ENCODE measurements at places on chromosomes 11 and 22. TPM values are rescaled to one million over a fixed set of nuclear protein-coding genes. Genes with fewer than 3 reads are reported as not detected.

DNA sequence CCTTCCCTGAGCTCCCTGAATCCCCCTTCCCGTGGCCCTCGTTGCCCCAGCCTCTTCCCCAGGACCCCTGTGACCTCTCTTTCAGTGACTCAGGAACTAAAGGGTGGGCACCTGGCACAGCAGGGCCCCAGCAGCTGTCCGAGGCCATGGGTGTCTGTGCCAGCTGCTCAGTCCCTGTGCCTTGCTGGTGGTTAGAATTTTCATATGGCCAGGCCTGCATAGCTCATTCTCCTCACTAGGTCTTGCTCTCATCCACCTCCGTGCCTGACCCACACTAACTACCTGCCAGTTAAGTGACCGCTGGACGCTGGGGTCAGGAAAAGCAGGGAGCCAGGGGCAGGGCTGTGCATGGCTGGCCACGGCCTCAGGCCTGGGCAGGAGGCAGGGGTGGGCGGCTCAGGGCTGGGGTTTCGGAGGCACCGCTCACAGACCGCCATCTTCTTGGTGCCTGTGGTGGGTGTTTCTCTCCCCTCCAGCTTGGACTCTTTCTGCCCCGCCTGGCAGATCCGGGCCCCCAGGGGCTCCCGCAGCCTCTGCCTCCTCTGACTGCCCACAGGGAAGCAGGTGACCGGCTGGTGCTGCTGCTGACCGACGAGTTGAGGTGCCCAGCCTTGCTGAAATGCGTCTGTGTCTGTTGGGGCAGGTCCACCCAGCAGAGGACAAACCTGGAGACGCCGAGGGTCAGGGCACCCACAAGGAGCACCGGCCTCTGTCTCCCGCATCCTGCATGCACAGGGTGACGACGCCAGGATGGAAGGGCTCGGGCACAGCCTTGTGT, 20.3 kb downstream of the MRGPRD start:
- DNase-seq = no peak

Gene SYCE3
- not detected for total RNA-seq

GRCh38 chr11:35039076-35039475, 99.9 kb upstream of the CD44 start:
- DNase-seq = no peak

Gene KIF18A
- 17.8 TPM for total RNA-seq

Gene STIP1
- 42.7 TPM for total RNA-seq

Gene HOATZ
- total RNA-seq = not detected

- DNase-seq = no peak
These were observed 68.0 kb downstream of the PGR start for GRCh38 chr11:101061606-101062005.

GRCh38 chr22:49261616-49262015, 566.1 kb downstream of the BRD1 start:
- DNase-seq = no peak

Gene SHANK2
- total RNA-seq = 6.2 TPM

- DNase-seq = no peak
These were observed 8.6 kb upstream of the MMP8 start for GRCh38 chr11:102733232-102733875.

GRCh38 chr11:111697933-111698371, 68.2 kb downstream of the PPP2R1B start:
- DNase-seq = no peak

GRCh38 chr11:120928627-120929026, 95.3 kb upstream of the TBCEL start:
- DNase-seq = no peak

- DNase-seq = no peak
These were observed 107.6 kb upstream of the CD82 start for GRCh38 chr11:44457862-44458261.

DNA sequence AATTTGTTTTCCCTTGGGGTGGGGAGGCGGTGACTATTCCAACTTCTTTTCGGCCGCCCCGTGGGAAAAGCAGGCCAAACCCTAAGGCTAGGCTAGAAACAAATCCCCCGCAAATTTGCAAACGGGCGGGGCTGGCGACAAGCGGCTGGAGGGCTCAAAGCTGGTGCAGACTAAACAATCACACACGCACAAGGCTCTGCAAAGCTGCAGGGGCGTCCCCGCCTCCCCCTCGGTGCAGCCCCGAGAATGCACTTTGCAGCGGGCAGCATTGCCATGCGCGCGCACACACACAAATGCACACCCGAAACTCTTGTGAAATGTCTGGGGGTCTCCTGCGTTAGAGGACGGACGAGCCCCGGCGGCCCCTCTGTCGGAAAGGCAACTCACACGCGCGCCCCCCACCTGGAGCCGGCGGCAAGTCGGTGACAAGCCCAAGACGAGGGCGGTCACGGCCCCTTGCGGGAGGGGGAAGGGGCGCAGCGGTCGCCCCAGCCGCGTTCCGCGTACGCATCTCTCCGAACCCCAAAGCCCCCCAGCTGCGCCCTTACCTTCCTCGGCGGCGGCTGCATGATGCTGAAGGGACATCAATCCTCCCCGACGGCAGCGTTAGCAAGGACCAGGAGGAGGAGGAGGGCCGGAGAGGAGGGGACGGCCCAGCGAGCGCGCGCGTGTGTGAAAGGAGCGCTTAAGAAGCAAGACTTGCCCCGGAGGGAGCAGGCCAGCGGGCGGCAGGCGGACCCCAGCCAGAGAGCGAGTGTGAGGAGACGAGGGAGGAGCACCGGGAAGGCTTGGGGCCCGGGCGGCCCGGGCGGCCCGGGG, 600 bp downstream of the FCHSD2 start:
- DNase-seq = peak; percentile 54

DNA sequence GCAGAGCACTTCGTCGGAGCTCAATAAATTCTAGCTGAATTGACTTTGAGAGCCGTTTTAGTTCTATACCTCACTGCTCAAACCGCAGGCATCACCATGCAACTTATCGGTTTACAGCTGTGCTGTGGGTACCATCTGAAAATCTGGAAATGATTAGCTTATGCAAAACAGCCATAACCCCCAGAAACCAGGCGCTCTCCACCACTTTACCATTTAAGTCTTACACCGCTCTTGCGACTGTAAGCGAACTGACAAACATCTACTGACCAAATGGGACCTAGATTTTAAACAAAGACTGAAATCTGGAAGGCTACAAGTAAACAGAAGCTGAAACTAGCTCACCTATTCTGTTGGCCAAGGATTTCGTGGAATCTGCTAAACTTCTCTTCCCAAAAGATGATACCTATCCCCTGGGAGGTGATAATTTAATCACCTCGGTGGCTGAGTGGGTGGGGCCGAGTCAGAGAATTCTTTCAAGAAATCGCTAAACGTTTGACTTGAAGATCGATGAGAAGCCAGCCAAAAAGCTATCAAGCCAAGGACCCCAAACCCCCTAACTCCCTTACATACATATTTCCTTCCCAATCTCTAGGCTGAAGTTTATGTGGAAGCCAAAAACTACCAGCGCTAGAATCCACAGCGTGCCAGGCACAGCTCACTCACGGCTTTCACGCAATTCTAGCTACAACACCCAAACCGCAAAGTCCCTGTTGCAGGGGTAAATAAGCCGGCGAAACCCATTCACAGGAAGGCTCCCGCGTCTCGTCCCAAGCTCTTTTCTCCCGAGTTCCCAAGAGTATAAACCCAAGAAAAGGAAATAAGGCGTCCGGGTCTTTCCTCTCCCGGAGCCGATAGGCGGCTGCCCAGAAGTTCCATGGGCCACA, 644 bp downstream of the SPTY2D1 start:
- no peak for DNase-seq

GRCh38 chr11:131275580-131275979, 94.8 kb upstream of the NTM start:
- DNase-seq = no peak

- no peak for DNase-seq
These were observed 96.3 kb downstream of the KCNQ1 start for GRCh38 chr11:2540992-2541680.

DNA sequence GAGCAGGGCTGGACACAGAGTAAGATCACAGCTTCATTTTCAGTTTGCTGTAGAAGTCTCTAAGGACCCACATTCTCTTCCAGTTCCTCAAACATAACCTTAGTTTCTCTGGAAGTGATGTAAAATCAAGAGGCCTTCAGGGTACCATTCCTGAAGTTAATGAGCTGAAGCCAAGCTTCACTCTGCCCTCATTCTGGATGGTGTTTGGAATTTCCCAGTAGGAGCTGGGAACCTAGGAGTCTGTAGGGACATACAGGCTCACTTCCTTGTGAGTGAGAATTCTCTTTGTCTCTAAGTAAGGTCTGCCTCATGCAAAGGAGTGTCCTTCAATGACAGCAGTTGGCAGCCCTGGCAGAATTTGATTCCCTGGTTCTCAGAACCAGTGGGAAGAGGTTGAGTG, 142.4 kb upstream of the NARS2 start:
- DNase-seq = no peak

DNA sequence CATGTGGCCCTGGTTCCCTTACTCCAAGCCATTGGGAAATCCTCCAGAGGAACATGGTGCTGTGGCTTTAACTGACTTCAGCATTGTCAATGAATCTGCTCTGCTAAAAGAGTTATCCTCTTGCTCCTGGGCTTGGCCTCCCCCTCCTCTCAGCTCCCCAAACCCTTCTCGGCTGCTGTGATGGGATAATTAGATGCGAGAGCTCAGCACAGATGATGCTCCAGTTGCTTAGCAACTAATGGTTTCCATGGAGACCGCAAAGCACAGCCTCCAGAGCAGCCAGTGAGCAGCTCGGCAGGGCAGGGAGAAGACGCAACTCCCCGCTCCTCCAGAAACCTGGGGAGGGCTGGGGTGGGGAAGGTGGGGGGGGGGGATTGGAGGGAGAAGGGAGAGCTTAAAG, 2.8 kb upstream of the UPK2 start:
- DNase-seq = peak; percentile 51

DNA sequence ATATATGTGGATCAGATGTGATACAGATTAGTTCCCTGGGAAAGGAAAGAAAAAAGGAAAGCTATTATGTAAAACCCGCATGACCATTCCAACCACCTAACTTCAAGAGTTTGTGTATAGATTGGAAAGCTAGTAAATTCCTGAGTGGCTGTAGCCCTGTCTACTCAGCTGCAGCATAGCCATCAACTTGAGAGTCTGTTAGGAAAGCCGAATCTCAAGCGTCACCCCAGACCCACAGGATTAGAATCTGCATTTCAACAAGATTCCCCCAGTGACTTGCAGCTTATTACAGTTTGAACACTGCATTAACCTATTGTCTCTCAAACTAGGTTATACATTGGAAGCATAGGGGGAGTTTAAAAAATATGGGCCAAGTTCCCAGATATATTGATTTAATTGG, 921.7 kb downstream of the LRRC4C start:
- no peak for DNase-seq

Gene CHRDL2
- 0.69 TPM for total RNA-seq

- DNase-seq = no peak
These were observed 5.1 kb upstream of the ETS1 start for GRCh38 chr11:128592454-128592853.

- DNase-seq = no peak
These were observed 10.1 kb downstream of the MCM5 start for GRCh38 chr22:35409783-35410662.

DNA sequence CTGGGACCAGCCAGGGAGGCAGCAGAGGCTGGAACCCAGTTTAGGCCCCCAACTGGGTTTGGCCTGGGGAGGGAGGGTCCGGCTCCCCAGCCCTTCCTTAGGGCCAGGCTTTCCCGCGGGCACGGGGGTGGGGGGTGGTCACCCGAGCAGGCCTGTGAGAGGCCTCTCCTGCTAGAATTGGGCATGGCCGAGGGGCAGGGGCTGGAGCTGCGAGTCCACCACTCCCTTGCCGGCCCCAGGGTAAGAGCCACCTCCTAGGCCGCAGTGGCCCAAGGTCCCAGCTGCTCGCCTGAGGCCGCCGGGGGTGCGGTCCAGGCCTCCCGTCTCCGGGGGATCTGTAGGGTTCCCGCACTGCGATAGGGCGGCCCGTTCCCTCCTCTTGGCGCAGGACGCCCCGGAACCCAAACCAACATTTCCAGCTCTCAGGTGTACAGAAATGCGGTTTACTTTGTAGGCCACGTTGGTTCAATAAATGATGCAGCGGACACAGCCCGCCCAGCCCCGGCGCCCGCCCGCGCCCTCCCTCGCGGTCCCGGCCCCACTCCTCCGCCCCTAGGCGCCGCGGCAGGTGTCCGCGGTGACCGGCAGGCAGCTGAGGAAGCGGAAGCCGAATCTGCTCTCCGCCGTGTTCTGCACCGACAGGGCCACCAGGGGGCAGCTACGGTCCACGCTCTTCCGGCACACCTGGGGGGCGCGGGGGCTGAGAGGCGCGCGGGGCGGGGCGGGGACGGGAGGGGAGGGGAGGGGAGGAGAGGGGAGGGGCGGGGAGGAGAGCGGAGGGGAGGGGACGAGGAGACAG, 5.9 kb downstream of the LMNTD2 start:
- DNase-seq = no peak

- no peak for DNase-seq
These were observed 123.5 kb downstream of the DBX1 start for GRCh38 chr11:20036626-20037335.

- DNase-seq = no peak
These were observed 31.0 kb downstream of the FSHB start for GRCh38 chr11:30261821-30262220.

Gene SHISA8
- total RNA-seq = not detected

GRCh38 chr11:74749965-74750296, 1.3 kb downstream of the RNF169 start:
- DNase-seq = no peak

Gene ACTN3
- not detected for total RNA-seq

Gene KCNQ1
- total RNA-seq = 6.3 TPM

DNA sequence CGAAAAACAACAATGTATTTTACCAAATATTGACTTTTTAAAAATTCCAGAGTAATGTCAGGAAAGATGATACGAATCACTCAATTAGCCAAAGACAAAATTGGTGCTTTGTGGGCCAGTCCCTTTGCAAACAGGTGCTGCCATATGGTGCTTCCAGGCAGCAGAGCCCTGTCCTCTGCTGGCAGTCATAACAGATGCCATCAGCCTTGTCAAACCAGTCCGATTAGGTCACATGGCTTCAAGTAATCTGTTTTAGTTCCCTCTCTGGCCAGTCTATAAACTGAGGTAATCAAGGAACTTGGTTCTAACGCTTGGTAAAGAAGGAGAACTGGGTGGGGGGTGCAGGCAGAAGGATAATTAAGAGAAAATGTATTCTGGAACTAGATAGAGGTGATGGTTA, 49.1 kb upstream of the CAPRIN1 start:
- no peak for DNase-seq

DNA sequence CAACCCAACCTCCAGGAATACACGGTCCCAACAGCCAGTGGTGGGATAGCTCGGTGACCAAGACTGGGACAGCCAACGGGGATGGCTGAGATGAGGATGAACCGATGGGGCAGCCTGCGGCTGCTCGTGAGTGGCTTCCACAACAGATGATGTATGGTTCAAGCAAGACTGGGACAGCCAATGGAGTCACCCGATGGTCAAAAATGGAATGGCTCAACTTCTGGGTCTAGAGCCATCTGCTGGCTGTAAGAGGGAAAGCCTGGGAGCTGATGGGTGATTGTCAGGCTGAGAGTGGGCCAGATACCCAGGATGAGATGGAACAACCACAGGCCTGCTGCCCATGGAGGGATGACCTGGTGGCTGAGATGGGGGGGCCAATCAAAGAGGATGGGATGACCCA, 35.5 kb downstream of the SYT7 start:
- DNase-seq = no peak

DNA sequence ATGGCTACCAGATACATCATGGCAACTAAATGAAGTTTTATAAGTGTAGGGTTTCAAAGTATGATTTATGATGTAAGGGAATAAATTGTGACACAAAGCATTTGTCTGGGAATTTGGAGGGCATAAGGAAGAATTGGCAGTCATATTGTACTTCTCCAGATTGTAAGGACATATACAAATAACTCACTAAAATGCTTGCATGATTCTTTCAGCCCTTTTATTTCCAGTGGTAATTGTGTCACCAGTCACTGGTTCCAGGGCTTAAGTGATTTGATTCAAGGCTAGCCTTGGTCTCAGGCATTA, 299.4 kb upstream of the ANO5 start:
- no peak for DNase-seq

GRCh38 chr11:126152586-126152985, 58.9 kb downstream of the RPUSD4 start:
- no peak for DNase-seq
